Activated CD4-positive, alpha-beta memory T cell treated with anti-CD3 and anti-CD28 coated beads, Interleukin-2, amount 10 ng/mL, durations not matched to agents 7 days and 5 days (primary cell): ENCODE measurements at places on chromosomes 4 and X. TPM values are rescaled to one million over a fixed set of nuclear protein-coding genes. Genes with fewer than 3 reads are reported as not detected.
A peak's percentile ranks its signal among the peaks of the same experiment; 100 is the strongest.

GRCh38 chrX:19702856-19703255 lies 184.5 kb downstream of the SH3KBP1 start:
- DNase-seq: no peak
- H3K36me3 ChIP-seq: peaks cover 61% of the 10 kb centered on the region
- peaks cover 49% of the 10 kb centered on the region for H3K4me1 ChIP-seq
- H3K4me3 ChIP-seq: no peak overlapping the region
- H3K27me3 ChIP-seq: no peaks in the 10 kb centered on the region

SMIM10L2A gene
- 0.33 TPM for total RNA-seq

GRCh38 chrX:460116-460515 lies 73.4 kb upstream of the PPP2R3B start:
- no peaks in the 10 kb centered on the region for H3K27me3 ChIP-seq
- no peak overlapping the region for H3K4me3 ChIP-seq

GRCh38 chrX:2867206-2867605 lies 38.5 kb downstream of the GYG2 start:
- H3K27me3 ChIP-seq: no peaks in the 10 kb centered on the region
- no peaks in the 10 kb centered on the region for H3K4me1 ChIP-seq
- H3K27ac ChIP-seq: no peak overlapping the region

DNA sequence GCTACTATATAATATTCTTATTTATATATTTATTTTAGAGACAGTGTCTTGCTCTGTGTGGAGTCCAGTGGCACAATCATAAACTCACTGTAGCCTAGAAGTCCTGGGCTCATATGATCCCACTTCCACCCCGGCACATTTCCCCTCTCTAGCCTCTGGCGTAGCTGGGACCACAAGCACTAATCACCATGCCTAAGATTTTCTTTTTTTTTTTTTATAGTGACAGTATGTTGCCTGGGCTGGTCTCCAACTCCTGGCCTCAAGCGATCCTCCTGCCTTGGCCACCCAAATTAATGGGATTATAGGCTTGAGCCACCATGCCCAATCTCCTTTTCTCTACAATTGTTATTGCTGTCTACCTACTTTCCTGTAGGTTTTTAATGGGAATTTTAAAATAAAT lies 74.1 kb upstream of the BMP3 start:
- no peak for DNase-seq
- no peaks in the 10 kb centered on the region for H3K27me3 ChIP-seq
- H3K4me3 ChIP-seq: no peak overlapping the region

GRCh38 chr4:3781193-3781886 lies 15.2 kb downstream of the ADRA2C start:
- no peak overlapping the region for H3K4me3 ChIP-seq
- DNase-seq: no peak
- H3K4me1 ChIP-seq: no peaks in the 10 kb centered on the region
- no peak overlapping the region for H3K27ac ChIP-seq
- no peaks in the 10 kb centered on the region for H3K36me3 ChIP-seq

GRCh38 chrX:38664285-38664684 lies 102.9 kb downstream of the TSPAN7 start:
- no peak overlapping the region for H3K27ac ChIP-seq
- DNase-seq: no peak
- H3K27me3 ChIP-seq: no peaks in the 10 kb centered on the region
- no peak overlapping the region for H3K4me3 ChIP-seq
- H3K36me3 ChIP-seq: no peaks in the 10 kb centered on the region

DNA sequence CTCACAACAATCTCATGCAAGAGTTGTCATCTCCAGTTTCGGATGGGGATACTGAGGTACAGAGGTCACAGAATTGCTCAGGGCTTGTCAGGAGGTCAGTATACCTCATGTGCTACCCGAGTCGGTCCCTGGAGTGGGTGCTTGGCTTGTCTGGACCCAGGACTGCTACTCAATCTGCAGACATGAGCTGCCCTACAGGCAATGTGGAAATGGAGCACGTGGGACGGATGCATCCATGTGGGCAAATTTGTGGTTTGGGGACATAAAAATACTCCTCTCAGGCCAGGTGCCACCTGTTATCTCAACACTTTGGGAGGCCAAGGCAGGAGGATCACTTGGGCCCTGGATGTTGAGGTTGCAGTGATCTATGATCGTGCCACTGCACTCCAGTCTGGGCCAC lies 15.8 kb downstream of the USP11 start:
- H3K27me3 ChIP-seq: no peaks in the 10 kb centered on the region
- H3K27ac ChIP-seq: no peak overlapping the region
- no peak for DNase-seq
- peaks cover 13% of the 10 kb centered on the region for H3K36me3 ChIP-seq

TIMM8A gene
- 8.4 TPM for total RNA-seq

DNA sequence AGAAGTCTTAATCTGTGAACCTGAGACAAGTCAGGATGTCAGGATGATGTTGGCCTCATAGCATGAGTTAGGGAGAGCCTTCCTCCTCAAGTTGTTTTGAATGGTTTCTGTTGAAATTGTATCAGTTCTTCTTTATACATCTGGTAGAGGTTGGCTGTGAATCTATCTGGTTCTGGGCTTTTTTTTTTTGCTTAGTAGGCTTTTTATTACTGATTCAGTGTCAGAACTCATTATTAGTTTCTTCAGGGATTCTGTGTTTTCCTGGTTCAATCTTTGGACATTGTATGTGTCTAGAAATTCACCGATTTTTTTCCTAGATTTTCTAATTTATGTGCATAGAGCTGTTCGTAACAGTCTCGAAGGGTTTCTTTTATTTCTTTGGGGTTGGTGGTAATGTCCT lies 14.9 kb downstream of the GLUD2 start:
- no peaks in the 10 kb centered on the region for H3K36me3 ChIP-seq
- no peaks in the 10 kb centered on the region for H3K27me3 ChIP-seq
- H3K4me3 ChIP-seq: no peak overlapping the region
- H3K4me1 ChIP-seq: no peaks in the 10 kb centered on the region
- DNase-seq: no peak
- no peak overlapping the region for H3K27ac ChIP-seq

DCHS2 gene
- total RNA-seq: not detected

SUPT20HL2 gene
- total RNA-seq: not detected

CFAP99 gene
- total RNA-seq: 0.08 TPM

GRCh38 chrX:132953354-132953753 lies 5.1 kb downstream of the HS6ST2 start:
- no peaks in the 10 kb centered on the region for H3K36me3 ChIP-seq
- H3K27ac ChIP-seq: no peak overlapping the region
- H3K4me3 ChIP-seq: no peak overlapping the region
- peaks cover 10% of the 10 kb centered on the region for H3K4me1 ChIP-seq
- no peak for DNase-seq

- H3K36me3 ChIP-seq: no peaks in the 10 kb centered on the region
- no peaks in the 10 kb centered on the region for H3K4me1 ChIP-seq
- no peak for DNase-seq
Observed at GRCh38 chr4:23234716-23235115, 542.0 kb downstream of the GBA3 start.

OTUD6A gene
- not detected for total RNA-seq

- H3K27me3 ChIP-seq: no peaks in the 10 kb centered on the region
- no peak overlapping the region for H3K27ac ChIP-seq
- H3K4me1 ChIP-seq: peaks cover 64% of the 10 kb centered on the region
Observed at GRCh38 chr4:2862528-2862927, 18.9 kb downstream of the ADD1 start.

GRCh38 chr4:173189117-173189693 lies 20.6 kb downstream of the GALNT7 start:
- DNase-seq: no peak
- peaks cover 32% of the 10 kb centered on the region for H3K4me1 ChIP-seq
- H3K27ac ChIP-seq: no peak overlapping the region

CTPS2 gene
- total RNA-seq: 5.1 TPM

GRCh38 chr4:25727711-25728493 lies 72.3 kb downstream of the SLC34A2 start:
- DNase-seq: no peak
- no peaks in the 10 kb centered on the region for H3K27me3 ChIP-seq

DNA sequence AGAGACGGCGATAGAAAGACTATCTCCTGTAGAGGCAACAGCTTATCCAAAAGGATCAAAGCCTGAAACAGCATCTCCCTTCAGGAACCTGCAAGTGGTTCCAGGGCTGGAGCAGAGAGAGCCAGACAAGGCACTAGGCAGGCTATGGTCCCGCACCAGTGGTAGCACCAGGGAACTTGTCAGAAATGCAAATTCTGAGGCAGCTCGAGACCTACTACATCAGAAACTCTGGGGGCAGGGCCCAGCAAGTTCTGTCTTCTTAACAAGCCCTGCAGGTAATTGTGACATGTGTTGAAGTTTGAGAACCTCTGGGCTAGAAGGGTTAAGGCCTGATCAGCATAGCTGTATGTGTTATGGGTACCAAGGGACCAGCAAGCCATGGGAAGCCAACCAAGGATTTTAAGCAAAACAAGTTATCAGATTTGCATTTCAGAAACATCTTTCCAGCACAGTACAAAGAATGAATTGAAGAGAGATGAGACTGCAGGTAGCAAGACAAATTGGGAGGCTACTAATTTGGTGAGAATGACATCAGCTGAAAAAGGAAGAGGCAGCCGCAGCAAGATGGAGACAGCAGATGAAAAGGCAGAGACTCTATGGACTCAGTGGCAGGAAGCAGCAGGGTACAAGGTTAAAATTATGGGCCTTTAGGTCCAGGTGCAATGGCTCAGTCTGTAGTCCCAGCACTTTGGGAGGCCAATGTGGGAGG lies 139.7 kb downstream of the TSPAN5 start:
- no peaks in the 10 kb centered on the region for H3K27me3 ChIP-seq
- peak; percentile 22 for DNase-seq
- H3K4me3 ChIP-seq: no peak overlapping the region
- H3K36me3 ChIP-seq: peaks cover 3% of the 10 kb centered on the region
- peak overlapping the region; percentile 4 for H3K27ac ChIP-seq

UGT2B7 gene
- not detected for total RNA-seq
